ENCODE measurements at places on chromosomes 4 and X.

DNA sequence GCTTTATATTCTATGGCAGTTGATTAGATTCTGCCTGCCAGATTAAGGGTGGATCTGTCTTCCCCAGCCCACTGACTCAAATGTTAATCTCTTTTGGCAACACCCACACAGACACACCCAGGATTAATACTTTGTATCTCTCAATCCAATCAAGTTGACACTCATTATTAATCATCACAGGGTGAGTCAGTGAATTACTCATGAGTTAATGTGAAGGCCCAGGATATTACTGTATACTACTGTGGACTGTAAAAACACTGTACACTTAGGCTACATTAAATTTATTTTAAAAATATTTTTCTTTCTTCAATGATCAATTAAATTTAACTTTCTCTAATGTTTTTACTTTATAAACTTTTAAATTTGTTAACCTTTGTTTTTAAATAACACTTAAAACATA is 87.7 kb downstream of the NAP1L3 start:
- no peak for DNase-seq

DNA sequence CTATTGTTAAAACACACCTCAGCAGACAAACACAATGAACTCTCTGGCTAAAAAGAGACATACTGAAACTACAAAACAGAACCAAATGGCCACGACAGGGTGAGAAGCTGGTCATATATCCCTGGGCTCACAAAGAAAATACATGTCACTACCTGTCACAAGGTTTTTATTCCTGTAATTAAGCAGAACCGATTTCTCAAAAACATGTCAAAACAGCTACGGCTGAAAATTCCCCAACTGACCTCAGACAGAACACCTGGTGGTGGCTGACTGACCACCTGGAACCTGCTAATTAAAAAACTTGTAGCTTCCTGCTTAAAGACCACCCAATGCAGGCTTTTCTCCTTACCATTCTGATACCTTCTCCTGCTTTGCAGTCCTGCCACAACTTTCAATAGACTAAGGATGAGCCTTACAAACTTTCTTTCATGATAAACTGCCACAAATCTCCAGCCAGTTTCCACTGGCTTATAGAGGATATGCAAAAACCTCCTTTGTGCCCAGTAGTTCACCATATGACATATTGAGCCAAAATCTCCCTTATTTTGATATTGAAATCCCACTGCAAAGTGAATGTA is 571.9 kb downstream of the SPOCK3 start:
- DNase-seq: no peak

DNA sequence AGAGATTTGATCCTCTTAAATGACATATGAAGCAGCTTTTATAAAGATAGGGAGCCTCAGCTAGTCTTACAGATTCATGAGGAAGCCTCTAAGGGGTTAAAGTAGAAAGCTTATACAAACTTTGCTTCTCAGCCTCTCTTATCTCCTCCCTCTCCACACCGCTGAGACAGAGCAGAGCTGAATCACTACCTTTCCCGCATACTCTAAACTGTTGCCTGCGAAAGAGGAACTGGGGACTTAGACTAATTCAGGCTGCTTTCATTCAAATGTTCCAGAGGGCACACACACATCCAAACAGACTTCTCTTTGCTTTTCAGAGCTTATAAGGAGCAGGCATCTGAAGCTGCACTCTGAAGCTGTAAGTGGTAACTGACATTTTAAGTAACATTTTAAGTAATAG is at the start of gene SERTM2:
TSS of gene SERTM2 (plus strand) at position 169 of the 400 bp plus-strand sequence. CDS start 7,213 bp downstream, outside the sequence.
- DNase-seq: peak; percentile 26

DNA sequence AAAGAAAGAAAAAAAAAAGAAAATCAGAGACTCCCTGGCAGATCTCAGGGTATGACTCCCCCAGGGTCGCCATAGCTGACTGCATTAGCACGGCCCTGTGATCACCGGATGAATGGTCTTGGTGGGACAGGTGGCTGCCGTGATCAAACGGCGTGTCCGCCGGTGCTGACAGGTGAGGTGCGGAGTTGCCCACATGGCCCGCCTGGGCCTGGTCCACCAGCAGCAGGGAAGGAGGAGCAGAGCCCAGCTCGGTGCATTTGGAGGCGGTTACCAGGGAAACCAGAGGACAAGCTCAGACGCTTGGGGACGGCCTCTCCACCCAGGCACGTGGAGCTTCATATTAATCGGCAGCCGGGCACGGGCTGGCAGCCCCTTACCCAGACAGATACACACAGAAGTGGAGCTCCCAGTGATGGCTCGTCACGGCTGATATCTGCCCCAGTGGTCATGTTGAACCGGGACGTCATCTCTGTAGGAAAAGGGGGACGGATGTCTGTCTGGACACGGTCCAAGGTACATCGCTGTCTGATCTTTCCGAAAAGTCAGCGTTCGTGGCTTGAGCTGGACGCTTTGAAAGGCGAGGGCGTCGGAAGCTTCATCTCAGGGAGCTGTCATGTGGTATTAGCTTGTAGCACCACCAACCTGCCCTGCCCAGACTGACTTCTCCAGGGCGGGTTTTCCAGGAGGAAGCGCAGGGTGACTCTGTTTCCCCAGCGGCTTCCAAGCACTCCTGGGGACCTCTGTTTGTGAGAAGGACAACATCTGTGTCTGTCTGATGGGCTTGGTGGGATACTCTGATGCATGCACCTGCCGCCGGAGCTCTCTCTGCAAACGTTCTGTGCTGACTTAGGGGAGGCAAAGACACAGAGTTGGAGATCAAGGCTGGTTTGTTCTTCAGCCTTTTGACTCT is 180.7 kb downstream of the CRLF2 start:
- DNase-seq: no peak

Data from NB4 (cell line).